ENCODE measurements at places on chromosomes 1 and 21.

- DNase-seq, result no peak
Observed at GRCh38 chr21:45803618-45804340, 160.3 kb downstream of the PCBP3 start.

GRCh38 chr1:192160196-192160595, 1.9 kb downstream of the RGS18 start:
- no peak for DNase-seq

- DNase-seq, result no peak
Observed at GRCh38 chr1:84672080-84672854, 18.0 kb downstream of the SSX2IP start.

- DNase-seq, result no peak
Observed at GRCh38 chr1:36922071-36922470, 112.2 kb downstream of the GRIK3 start.

- DNase-seq, result peak; percentile 78
Observed at GRCh38 chr1:80211691-80212380, 1205.3 kb upstream of the ADGRL4 start.

GRCh38 chr1:230043081-230043480, 24.0 kb upstream of the GALNT2 start:
- DNase-seq, result no peak

- DNase-seq, result no peak
Observed at GRCh38 chr1:97911266-97912215, 9.3 kb downstream of the DPYD start.

DNA sequence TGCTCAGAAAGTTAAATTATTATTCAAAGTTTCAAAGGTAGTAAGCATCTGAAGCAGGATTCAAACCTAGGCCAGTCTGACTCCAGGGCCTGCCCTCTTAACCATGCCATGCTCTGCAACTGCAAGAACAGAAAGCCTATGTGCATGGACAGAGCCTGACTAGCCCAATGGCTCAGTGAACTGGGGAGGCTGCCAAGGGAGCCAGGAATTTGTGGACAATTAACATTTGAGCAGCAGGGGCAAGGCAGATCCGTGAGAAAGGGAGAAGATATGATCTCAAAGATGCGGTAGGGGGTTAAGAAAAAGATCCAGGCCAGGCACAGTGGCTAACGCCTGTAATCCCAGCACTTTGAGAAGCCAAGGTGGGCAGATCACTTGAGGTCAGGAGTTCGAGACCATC, 6.5 kb upstream of the ATP1A4 start:
- no peak for DNase-seq

- DNase-seq, result no peak
Observed at GRCh38 chr1:53073868-53074311, 11.9 kb downstream of the PODN start.

GRCh38 chr1:152577168-152577567, 3.1 kb downstream of the LCE3D start:
- DNase-seq, result no peak

- DNase-seq, result no peak
Observed at GRCh38 chr1:107617456-107617855, 347.5 kb downstream of the VAV3 start.

DNA sequence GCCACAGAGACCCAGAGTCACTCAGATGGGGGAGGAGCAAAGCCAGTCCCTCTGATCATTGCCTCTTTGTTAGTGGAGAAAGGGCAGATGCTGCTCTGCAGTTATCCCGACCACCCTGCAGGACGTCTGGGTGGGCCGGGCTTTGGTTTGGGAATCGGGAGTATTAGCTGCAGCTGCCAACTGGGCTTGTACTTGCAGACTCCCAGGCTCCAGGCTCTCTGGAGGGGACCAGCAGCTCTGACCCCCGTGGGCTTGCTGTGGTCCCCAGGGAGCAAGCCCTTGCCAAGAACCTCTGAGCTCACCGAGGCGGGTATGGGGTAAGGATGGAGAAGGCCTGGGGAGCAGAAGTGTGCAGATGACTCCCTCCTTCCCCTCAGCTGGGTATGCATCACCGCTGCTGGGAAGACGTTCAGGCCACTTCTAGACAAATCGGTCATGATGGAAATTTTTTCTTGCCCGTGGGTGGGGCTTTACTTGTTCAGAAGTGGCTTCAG, 21.6 kb downstream of the MAPKAPK2 start:
- DNase-seq, result no peak

- DNase-seq, result no peak
Observed at GRCh38 chr1:9229549-9229948, 5.0 kb upstream of the H6PD start.

GRCh38 chr21:32300117-32300681, 1.5 kb downstream of the MRAP start:
- DNase-seq, result no peak

DNA sequence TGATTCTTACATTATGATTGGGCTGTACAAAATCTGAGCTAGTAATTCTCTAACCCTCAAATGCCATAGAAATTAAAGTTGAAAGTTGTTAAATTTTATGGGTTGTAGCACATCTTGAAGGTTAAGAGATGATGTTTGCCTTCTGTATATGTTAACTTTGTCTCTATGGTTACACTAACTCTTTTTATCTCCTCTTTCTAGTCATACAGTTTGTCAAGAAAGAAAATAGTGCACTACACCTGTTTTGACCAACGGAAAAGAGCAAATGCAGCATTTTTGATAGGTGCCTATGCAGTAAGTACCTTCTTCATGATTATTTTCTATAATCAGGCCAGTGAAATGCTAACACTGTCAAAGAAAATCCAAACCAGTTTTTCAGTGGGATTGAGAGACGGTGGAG, 38.2 kb downstream of the CDC14A start:
- DNase-seq, result no peak

DNA sequence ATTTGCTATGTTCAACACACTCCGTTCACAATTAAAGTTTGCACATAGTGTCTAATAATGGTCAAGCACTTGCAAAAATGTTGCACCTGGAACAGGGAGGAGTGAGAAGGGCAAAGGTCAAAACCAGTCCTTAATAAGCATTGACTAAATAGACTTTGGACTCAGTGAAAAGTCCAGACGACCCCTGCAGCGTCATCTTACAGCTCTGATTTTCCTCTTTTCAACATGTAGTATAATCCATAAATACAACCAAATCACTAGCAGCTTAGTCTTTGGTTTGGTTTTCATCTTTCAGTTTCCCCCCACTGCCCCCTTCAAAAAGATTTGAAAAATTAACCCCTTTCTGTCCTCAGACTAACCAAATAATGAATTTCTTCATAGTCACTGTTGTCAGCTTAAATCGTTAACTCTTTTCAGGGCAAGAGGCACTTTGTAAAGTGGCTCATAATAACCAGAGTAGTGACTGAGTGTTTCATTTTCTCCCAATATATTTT, 290.3 kb downstream of the PTPRC start:
- DNase-seq, result no peak

GRCh38 chr1:183597656-183598347, 7.5 kb upstream of the NCF2 start:
- no peak for DNase-seq

DNA sequence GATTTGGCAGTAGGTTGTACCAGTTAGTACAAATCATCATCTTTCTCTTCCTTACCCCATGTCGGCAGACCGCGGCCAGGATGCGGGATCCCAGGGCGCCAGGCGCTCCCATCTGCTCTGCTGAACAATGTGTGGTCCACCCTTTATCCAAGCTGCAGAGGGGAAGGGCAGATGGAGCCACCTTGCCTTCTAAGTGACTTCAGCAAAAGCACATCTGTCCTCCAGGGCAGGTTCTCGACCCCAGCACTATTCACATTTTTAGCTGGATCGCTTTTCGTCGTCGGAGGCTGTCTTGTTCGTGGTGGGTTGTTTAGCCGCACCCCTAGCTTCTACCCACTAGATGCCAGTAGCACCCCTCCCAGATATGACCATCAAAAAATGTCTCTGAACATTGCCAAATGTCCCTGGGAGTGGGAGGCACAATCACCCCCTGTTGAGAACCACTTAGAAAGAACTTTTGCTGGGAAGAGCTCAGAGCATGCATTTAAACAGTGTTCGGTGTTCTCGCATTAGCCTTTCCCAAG, 58.1 kb upstream of the SIM2 start:
- no peak for DNase-seq

- no peak for DNase-seq
Observed at GRCh38 chr1:110673805-110674336, 869 bp downstream of the KCNA3 start.

DNA sequence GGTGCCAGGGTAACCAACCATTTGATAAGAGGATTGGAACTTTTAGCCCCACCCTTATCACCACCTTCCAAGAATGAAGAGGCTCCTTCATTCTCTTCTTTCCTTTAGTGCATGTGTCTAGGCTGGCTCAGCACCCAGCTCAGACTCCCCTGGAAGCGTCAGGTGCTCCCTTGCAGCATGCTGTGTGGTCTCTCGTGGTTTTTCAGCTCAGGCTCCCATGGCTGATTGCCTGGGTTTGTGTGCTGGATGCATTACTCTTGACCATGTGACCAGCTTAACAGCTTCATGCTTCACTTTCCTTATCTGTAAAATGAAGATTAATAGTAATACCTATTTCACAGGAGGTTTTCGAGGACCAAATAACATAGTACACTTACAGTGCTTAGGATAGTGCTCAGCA, 198.4 kb downstream of the HHAT start:
- no peak for DNase-seq

DNA sequence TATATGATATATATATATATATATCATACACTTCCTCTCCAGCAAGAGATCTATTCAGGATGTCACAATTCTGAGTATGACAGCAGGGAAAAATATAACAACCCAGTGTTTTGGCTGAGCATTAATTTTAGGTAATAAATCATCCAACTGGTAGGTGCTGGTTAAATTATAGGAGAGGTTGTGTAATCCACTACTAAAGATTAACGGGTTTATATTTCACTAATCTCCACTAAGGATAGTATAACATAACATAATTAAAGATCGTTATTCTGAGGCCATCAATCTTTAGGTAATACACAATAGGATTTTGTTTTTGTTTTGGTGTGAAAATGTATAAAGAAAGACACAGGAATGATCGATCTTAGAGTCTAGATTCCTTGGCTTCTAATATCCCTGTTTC, 102.2 kb downstream of the COQ8A start:
- no peak for DNase-seq

DNA sequence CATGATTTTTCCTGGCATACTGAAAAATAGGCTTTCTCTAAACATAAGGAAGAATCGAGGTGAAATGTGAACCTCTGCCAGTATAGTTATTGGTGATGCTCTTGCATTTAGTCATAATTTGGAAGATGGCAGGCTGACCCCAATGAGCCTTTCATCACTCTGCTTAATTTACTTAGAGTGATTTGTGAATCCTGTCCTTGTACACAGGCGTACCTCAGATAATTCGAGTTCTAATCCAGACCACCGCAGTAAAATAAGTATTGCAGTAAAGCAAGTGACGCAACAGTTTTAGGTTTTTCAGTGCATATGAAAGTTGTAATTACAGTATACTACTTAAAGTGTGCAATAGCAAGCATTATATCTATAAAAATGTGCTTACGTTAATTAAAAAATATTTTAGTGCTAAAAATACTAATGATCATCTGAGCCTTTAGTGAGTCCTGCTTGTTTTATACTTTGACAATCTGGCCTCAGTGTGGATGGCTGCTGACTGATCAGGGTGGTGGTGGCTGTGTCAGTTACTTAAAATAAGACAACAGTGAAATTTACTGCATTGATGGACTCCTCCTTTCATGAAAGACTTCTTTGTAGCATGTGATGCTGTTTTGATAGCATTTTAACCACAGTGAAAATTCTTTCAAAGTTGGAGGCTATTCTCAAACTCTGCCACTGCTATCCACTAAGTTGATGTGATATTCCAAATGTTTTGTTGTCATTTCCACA, 1.7 kb downstream of the PKNOX1 start:
- DNase-seq, result peak; percentile 28

DNA sequence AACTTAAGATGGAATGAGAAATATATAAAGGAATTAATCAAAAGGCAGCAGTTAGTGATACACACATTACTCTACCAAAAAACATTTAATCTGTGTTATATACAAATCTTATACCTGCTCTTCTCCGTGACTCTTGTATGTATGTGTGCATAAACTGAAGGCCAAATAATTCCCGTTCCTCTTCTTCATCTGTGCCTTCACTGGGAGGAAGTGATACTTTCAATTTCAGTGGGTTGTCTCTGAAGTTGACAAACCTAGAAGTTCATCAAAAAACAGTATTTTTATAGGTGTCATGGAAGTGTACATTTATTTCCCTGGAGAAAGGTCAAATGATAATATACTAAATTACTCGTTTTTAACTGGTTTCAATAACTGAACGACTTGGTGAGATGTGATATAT, 19.3 kb downstream of the TRMT13 start:
- DNase-seq, result no peak

DNA sequence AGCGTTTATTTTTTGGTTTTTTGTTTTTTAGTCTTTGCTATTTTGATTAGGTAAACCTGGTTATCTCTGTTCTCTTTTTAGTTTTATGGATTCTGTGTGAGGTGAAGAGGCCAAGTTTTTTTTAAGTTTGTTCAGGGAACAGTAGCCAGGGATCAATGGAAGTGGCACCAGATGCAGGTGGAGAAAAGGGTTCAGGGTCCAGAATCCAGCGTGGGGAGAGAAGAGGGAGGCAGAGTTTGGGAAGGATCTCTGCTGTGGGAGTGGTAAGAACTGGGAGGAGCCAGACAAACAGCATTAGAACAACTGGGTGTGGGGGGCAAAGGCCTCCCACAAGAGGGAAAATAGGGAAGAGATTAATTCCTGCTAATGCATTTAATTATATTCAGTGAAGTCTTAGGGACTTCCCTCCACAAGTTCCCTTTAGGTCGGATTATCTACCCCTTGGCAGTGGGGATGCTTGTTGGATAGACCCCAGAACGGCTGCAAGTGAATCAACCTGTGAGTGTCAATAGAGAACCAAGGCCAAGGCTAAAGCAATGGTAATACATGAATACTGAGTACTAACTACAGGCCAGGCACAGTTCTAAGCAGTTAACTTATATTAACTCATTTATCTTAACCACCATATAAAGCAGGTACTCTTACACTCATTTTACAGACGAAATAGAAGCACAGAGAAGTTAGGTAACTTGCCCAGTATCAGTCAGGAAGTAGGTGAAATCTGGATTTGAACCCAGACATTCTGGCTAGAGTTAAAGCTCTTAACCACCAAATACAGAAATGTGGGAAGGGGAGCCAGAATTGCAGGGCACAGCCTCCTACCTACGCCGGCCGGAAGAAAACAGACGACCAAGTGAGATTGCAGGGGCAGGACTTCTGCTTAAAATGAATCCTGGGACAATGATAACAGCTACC, 498 bp downstream of the GNAT2 start:
- DNase-seq, result no peak

GRCh38 chr1:224435318-224435763, 744 bp upstream of the WDR26 start:
- peak; percentile 30 for DNase-seq

GRCh38 chr1:91582431-91582921, 81.8 kb downstream of the CDC7 start:
- DNase-seq, result peak; percentile 75

DNA sequence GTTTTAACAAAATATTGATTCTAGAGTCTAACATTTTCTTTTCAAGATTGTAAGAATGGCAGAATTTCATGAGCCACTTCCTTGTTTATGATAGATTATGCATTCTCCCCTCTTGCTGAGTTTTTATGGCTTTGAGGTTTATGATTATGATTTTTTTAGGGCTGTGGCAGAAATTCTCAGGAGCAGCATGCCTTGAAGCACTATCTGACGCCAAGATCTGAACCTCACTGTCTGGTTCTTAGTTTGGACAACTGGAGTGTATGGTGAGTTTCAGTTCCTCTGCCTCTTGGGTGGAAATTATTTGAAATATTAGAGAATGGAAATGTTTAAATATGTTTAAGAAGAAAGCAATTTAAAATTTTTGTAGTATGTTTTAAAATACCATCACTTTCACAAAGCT, 10.2 kb downstream of the USP16 start:
- no peak for DNase-seq
